ENCODE measurements at places on chromosomes 6 and 20. TPM values are rescaled to one million over a fixed set of nuclear protein-coding genes. Genes with fewer than 3 reads are reported as not detected.

GRCh38 chr6:167748458-167749379 lies 78.0 kb upstream of the AFDN start:
- DNase-seq = no peak

GRCh38 chr20:20019123-20019522 lies 2.0 kb downstream of the NAA20 start:
- DNase-seq = no peak

Gene CYP24A1
- 3.5 TPM for polyA plus RNA-seq

Gene VPS16
- 35.6 TPM for polyA plus RNA-seq

DNA sequence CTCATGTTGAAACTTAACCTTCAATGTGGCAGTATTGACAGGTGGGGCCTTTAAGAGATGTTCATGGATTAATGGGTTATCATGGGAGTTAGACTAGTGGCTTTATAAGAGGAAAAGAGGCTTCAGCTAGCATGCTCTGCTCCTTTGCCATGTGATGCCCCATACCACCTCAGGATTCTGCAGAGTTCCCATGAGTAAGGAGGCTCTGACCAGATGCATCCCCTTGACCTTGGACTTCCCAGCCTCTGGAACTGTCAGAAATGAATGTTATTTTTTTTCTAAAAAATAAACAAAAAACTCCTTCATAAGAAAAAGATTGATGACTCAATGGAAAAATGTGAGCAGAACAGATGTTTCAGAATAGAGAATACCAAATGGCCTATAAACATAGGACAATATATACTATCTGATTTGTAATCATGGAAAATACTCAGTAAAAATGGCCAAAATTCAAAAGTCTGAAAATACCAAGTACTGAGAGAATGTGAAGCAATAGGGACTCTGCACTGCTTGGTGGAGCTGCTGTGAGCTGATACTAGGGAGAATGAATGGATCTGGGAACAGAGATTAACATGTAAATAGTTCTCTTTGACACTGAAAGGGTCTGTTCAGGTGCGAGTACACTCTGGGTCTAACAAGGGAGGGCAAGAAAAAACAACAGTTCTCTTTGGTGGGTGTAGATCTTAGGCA lies 7.4 kb upstream of the TRIM39 start:
- DNase-seq = no peak
